ENCODE measurements at places on chromosomes 7 and 10. TPM values are rescaled to one million over a fixed set of nuclear protein-coding genes. Genes with fewer than 3 reads are reported as not detected.

DNA sequence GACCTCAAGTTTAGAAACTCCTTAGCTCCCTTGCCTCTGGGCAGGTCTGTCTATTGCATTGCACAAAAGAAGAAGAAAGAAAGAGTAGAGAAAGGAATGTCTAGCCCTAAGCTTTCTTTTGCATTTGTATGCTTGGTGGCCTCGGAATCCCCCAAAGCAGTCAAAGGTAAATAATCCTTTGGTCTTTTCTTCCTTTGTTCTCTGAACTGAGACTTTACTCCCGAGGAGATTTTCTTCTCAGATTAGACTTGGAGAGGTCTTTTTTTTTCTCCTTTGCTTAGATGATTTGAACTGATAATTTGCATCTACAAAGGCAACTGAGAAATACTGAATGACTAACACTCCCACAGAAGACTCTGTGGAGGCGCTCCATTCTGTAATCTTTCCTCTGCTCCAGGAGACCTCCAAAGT, 93.2 kb downstream of the AKR1D1 start:
- no peak for DNase-seq

GRCh38 chr10:24944512-24945255, 7.7 kb downstream of the PRTFDC1 start:
- DNase-seq: no peak

DNA sequence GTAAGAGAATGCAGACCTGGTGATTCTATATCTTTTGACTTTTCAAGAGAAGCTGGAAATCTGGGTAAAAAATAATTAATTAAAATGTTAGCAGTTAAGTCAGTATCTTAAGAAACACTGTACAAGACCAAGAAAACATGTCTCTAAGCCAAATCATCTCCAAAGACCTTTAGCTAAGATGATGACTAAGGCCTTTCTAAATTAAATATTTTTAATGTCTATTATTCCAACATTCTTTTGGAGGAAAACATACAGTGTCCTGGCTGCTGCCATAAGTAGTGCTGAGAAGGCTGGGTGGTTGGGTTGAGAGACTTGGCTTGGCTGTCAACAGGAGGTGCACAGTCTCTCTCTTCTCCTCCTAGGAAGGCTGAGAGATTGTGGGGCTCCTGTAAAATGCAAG, 20.3 kb downstream of the STARD3NL start:
- no peak for DNase-seq

GRCh38 chr7:66508431-66508830, 120.2 kb upstream of the KCTD7 start:
- DNase-seq: no peak

GRCh38 chr7:126637538-126637937, 615.2 kb downstream of the GRM8 start:
- DNase-seq: no peak

DNA sequence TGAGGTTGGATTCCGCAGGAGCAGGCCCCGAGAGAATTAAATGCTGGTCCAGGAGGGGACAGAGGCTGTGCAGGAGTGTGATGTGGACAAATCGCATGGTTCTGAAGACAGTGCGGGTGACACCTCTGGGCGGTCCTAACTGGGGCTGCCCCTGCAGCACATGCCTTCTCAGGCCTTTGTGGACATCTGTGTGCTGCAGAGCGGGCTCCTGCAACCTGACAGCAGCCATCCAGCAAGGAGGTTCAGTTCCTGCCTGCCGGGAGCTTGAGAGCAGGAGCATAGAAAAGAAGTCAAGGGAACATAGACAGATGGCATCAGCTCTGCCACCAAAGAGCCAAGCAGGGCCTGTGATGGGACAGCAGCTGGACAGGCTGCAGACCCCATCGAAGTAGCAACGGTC, 135.9 kb upstream of the PPP2R2D start:
- DNase-seq: no peak

DNA sequence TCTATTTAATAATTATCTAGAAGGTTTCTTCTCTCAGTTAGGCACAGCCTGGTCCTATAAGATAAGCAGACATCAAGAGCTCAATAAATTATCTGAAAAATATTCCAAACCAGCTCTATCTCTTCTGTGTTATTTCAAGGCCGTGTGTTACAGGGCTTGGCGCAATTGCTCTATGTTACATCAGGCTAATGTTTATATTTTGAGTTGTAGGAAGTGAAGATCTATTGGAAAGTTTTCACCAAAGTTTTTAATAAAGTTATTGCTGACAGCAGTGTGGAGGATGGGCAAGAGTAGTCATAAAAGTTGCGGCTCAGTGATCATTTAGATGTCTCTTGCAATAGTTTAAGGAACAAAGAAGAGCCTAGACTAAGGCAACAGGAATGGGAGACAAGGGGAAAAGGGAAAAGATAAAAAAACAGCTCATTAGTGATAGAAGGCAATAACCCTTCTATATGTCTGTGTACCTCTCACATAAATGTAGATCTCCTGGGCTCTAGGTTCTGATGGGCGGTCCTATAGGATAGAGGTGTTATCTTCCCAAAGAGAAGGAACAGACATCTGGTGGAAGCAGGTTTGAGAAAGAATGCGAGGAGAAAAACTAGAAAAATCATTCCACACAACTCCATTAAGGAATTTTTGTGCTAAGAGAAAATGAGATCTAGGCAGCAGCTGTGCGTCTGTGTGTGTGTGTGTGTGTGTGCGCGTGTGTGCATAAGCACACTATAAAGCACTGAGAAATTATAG, 5.9 kb upstream of the ANKRD7 start:
- no peak for DNase-seq

- no peak for DNase-seq
These were observed 117.6 kb downstream of the HTR7 start for GRCh38 chr10:90740265-90740664.

GRCh38 chr10:99999319-100000108, 10.2 kb downstream of the DNMBP start:
- DNase-seq: no peak

- no peak for DNase-seq
These were observed 55.9 kb downstream of the FAM204A start for GRCh38 chr10:118286051-118286838.

DNA sequence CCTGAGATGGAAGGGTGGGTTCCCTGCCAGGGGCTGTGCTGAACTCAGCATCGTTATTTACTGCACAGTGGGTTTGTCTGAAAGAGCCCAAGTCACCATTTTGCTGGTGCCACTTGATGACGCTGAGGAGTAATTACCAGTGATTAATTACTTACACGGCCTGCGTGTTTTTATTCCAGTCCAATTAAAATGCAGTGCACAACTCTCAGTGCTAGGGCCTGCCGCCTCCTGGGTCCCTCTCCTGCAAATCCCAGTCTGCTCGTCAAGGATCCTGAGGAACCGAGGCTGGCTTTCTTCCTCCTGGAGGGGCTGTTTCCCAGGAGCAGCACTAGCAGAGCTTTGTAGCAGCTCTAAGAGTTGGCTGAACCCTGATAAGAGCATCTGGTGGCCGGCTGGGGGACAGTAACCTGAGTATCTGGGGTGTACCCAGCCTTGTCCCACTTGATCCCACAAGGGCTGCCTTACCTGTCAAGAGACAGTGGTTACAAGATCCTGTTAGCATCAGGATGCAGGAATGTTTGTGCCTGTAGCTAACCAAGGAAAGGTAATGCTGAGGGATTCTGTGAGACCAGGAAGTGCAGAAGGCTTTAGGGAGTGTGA, 45.1 kb upstream of the LRRC4 start:
- DNase-seq: no peak

Gene PDK4
- 528 TPM for total RNA-seq

Gene AKR1C1
- total RNA-seq: 147 TPM

Gene CCDC146
- 4.7 TPM for total RNA-seq
